Activated effector memory CD4-positive, alpha-beta T cell treated with Interleukin-2 at 50 U/mL for 16 hours (primary cell): ENCODE measurements at places on chromosomes 12 and 14.

GRCh38 chr12:95731519-95731958 is 59.0 kb downstream of the NTN4 start:
- no peak for DNase-seq

- no peak for DNase-seq
Observed at GRCh38 chr12:25801734-25802133, 156.7 kb upstream of the RASSF8 start.

GRCh38 chr14:50085570-50086320 is 30.6 kb downstream of the VCPKMT start:
- no peak for DNase-seq

DNA sequence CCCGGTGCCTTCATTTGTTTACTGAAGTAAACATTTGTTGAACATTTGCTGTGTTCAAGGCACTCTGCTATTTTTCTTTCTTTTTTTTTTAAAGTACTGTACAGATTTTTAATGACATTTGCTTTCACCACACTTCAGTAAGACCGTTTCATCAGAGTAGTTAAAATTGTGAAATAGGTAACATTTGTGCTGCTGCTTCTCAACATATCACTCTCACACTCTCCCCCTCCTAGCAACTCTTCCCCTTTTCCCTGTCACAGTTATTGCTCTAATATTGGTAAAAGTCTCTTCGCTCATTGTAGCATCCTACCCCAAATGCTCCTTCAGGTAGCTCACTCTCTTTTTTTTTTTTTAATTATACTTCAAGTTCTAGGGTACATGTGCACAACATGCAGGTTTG is 49.6 kb downstream of the SRGAP1 start:
- no peak for DNase-seq

DNA sequence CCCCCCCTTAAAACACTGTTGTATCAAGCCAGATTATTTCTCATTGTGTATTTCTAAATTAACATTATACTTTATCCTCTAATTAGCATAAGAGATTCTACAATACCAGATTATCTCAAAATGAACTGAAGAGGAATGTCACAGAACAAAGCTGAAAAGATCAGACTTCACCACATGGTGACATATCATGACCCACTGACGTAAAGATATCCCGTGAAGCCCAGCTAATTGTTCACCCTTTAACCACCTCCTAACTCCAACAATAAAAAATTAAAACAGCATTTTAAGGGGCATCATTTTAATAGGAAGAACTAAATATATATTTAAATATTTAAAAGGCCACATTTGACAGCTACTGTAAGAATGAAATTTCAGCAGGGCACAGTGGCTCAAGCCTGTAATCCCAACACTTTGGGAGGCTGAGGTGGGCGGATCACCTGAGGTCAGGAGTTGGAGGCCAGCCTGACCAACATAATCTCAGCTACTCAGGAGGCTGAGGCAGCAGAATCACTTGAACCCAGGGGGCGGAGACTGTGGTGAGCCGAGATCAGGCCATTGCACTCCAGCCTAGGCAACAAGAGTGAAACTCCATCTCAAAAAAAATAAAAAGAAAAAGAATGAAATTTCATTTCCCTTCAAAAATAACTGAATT is 29.0 kb downstream of the CDK17 start:
- no peak for DNase-seq

DNA sequence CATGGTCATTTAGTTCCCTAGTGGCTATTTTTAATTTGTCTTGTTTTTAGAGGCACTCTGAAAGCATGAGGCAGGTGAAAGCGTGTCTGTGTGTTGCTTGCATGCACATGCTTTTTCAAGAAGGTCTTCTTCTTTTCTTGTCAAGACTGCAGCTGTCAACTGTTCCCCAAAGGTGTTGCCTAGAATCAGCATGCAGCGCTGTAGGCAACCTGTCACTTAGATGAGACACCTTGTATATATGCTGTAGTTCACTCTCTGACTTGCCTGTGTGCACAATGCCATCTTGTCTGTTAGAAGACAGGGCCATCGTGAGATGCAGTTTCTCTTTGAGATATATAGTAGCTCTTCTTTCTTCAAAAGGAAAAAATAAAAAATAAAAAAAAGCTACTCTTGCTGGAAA is 885.7 kb downstream of the DIO2 start:
- no peak for DNase-seq

GRCh38 chr12:119780786-119781434 is 96.2 kb downstream of the CIT start:
- DNase-seq, result no peak

DNA sequence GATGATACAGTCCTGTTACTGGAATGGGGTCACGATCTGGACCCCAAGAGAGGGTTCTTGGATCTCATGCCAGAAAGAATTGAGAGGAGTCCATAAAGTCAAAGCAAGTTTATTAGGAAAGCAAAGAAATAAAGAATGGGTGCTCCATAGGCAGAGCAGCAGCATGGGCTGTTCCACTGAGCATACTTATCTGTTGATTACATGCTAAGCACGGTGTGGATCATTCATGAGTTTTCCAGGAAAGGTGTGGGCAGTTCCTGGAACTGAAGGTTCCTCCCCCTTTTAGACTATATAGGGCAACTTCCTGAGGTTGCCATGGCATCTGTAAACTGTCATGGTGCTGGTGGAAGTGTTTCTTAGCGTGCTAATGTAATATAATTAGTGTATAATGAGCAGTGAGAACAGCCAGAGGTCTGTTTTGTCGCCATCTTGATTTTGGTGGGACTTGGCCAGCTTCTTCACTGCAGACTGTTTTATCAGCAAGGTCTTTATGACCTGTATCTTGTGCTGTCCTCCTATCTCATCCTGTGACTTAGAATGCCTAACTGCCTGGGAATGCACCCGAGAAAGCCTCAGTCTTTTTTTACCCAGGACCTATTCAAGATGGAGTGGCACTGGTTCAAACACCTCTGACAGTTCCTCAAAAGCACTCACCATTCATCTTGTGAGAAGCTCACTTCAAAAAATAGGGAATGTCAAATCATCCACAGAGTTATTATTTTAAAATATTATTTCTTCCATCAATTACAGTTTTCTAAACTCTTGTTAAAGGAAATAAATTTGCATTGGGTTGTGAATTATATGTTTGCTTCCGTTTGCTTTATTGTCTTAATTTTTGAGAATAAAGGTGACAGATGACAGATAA is 1358.8 kb upstream of the TMEM132C start:
- DNase-seq, result no peak

GRCh38 chr12:92109613-92110012 is 36.0 kb downstream of the BTG1 start:
- DNase-seq, result no peak

GRCh38 chr14:94522115-94522724 is 13.0 kb upstream of the SERPINA12 start:
- no peak for DNase-seq

GRCh38 chr12:102144221-102144620 is 24.2 kb downstream of the PARPBP start:
- DNase-seq, result no peak

GRCh38 chr12:97177481-97177880 is 270.4 kb downstream of the NEDD1 start:
- DNase-seq, result no peak

DNA sequence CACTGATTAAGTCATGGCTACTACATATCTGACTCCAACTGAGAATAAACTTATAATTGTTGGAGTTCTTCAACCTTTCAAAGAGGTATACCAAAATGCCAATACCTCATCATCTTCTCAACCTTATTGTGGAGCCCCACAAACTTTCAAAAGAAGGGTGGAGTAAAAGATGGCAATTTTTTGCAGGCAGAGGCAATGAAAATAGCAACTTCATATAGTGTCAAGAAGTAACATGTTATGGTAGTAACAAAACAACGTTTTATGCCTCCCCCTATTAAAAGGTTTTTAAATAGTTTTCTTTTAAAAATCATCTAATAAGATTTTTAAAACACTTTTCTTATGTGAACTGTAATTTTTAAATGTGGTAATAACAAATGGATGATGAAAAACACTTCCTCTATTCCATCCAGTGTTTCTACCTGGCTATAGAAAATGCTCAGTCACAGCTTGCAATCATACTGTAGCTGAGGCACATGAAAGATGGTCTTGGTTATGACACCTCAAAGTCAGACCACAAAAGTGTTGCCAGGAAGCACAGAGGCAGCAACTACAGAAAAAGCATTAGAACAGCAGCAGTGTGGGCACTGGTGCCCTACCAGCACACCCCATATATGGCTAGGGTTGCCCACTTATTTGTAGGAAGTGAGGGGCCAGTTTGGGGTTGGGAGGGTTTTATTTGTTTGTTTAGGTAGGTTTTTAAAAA is 7.0 kb downstream of the PPP1R12A start:
- peak; percentile 21 for DNase-seq

DNA sequence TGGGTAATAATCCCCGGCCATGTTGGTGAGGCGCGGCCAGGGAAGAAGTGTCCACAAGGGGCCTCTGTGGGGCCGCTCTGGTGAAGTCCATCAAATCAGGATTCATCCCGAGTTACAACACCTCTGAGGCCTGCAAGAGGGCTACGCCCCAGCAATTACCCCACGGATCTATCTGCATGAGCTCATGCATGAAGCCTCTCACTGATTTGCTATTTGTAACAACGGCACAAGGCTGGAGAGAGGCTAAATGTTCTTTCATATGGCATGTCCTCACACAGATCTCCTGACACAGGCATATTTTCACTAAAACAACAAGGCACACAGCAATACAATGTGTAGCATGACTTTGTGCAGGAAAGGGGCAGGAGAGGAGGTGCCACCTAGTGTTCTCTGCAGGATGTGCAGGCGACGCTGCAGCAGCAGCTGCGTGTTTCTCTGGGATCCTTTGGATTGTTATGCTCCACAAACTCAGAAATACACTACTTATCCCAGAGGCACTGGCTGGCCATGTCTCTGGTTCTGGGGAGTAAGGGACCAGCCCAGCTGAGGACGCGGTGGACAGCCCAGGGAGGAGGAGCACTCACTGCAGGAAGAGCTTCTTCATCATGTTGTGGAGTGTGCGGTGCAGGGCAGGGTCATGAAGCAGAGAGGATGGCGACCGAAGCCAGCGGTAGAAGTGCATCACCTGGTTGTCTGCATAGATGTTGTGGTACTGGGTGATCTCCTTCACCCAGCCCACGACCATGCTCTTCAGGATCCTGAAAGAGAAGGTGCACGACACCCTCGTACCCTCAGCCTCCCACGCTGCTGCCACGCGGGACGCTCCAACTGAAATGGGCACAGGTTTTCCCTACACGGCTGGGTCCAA is 20.2 kb downstream of the P2RX2 start:
- DNase-seq, result no peak

DNA sequence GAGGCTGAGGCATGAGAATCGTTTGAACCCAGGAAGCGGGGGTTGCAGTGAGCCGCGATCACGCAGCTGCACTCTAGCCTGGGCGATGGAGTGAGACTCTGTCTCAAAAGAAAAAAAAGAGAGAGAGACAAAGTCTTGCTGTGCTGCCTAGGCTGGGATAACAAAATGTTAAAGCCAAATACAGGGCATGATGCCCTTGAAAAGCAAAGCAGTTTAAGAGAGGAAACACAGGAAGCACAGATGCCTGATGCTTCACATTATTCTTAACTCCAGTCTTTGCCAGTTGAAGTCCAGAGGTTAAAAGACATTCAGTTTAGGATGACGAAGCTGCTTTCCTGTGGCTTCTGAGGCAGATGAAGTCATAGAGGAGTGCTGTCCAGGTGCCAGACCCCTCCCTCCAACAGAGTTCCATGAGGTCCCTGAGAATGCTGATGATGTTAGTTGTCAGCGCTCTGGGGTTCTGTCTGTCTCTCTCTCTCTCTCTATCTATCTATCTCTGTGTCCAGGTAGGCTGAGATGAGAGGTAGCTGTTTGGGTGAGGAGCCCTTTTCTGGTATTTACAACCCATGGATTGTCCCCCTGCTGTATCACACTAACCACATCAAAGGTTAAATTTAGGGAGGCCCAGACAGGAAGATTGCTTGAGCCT is 4.9 kb upstream of the MRPL52 start:
- DNase-seq, result no peak

GRCh38 chr14:63781686-63782085 is 53.8 kb upstream of the SGPP1 start:
- DNase-seq, result no peak

DNA sequence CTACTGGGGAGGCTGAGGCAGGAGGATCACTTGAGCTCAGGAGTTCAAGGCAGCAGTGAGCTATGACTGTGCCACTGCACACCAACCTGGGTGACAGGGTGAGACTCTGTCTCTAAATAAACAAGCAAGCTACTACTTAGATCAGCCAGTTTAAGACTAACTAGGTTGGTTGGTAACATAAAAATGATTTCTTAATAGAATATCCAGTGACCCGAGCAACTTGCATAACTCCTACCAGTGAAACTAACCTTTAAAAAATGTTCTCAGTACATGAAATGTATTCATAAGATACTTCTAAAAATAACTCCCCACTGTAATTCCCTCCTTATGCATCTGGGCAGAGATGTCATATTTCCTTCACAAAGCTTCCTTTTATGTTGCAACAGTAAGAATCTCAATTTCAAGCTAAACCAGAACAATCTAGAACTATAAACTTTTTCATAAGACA is 15.9 kb downstream of the TAOK3 start:
- DNase-seq, result no peak

- no peak for DNase-seq
Observed at GRCh38 chr14:77885367-77885766, 85.5 kb downstream of the ADCK1 start.

DNA sequence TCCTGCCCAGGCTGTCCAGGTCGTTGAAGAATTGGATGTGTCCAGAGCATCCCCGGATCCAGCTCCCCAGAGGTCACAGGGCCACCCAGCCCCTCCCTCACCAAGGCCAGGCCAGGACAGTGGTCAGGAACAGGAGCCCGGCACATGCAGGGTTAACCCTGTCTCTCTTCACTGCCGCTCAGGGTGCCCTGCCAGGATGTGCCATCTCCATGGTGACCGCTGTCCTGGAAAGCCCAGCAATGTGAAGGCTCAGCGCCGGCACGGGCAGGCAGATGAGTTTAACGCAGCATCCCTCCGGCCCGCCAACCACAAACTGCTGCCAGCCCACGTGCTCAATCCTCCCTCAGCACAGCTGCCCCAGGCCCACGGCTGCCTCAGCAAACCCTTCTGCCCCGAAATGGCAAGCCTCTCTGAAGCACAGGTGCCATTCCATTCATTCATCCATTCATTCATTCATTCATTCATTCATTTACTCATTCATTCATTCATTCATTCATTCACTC is 4.4 kb downstream of the TMEM179 start:
- DNase-seq, result no peak

GRCh38 chr14:61074852-61075251 is 93.8 kb downstream of the SLC38A6 start:
- DNase-seq, result no peak

DNA sequence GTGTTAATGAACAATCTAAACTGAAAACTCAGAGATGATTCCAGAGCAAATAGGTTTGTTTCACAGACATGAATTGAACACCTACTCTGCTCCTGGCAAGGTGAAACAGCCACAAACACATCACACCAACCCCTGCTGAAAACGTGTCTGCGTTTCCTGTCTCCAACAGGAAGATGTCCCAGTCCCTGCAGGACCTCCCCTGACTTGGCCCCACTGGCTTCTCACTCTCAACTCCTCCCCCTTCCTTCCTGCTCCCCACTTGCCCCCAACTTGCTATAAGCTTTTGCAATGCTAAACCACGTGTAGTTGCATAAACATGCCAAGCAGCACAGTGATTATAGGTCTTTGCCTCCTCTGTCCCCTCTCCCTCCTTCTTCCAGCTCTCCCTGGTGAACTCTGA is 567.6 kb downstream of the BCL11B start:
- DNase-seq, result peak; percentile 18
